Psoas muscle (tissue), 8 donors: ENCODE measurements at places on chromosomes 4 and X. TPM values are rescaled to one million over a fixed set of nuclear protein-coding genes. Genes with fewer than 3 reads are reported as not detected.

Gene F8
- 13.5 TPM for total RNA-seq

Gene MAGEA11
- not detected for total RNA-seq

Gene SSX2
- total RNA-seq, result not detected

Gene LIN54
- total RNA-seq, result 11.0 TPM
